ENCODE measurements at places on chromosomes 1 and 21. TPM values are rescaled to one million over a fixed set of nuclear protein-coding genes. Genes with fewer than 3 reads are reported as not detected.

TMEM51 gene
- 9.9 TPM for polyA plus RNA-seq

DNA sequence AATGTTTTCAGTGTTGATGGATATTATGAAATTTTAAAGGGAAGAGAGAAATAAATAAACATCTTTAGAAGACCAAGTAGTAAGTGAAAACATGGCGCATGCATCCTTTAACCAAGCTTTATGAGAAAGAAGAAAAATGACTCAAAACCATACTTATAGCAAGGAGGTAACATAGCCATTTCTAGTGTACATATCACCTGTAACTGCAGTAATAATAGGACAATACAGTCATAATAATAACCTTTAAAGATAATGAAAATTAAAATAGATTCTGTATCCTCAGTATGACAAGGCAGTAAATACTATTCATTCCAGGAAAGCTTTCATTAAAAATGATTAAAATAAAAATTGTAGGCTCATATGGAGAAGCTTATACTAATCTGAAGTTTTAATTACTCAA is 141.2 kb downstream of the COL24A1 start:
- no peak for DNase-seq

DNA sequence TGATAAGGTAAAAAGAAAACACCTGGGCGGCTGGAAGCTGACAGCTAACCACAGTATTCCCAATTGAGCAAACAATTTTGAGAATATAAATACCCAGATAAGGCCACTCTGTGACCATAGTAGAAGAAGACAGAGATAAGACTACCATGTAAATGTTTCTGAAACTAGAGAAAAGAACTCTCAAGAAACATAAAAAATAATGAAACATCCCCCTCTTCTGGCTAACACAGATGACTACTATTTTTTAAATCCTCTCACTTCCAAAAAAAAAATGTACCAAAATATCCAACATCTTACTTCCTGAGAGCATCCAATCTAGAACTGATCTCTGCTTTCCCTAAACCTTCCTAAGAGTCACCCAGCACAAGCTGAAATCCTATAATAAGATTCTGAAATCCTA is 125.9 kb downstream of the HFM1 start:
- no peak for DNase-seq

IL10RB gene
- 16.4 TPM for polyA plus RNA-seq

DNA sequence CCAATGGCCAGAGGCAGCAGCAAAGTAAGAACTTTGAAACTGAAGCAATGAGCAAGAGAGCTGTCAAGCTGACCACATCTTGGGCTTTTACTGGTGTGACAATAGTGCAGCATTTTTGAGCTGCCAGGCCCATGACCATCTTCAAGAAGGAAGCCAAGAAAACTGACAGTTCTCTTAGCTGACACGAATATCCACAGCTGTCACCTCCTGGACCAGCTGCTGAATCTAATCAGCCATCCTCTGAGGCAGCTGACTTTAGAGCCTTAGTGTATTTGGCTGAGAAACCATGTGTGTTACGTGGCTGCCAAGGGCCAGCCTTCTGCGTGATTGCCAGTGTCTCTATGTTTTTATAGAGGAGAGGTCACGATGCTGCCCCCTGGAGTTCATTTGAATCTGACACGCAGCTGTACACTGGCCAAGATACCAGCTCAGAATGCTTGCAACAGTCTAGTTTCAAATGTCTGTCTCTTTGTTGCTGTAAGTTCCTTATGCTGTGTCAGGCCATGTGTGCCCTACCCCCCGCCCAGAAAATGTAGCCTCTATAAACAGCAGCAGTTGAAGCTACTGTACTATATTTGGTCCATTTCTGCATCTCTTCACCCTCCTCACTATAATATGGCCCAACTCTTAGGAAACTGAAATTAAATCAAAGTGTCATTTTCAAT is 39.7 kb downstream of the PALMD start:
- peak; percentile 38 for DNase-seq

WDR64 gene
- polyA plus RNA-seq, result 0.37 TPM

DNA sequence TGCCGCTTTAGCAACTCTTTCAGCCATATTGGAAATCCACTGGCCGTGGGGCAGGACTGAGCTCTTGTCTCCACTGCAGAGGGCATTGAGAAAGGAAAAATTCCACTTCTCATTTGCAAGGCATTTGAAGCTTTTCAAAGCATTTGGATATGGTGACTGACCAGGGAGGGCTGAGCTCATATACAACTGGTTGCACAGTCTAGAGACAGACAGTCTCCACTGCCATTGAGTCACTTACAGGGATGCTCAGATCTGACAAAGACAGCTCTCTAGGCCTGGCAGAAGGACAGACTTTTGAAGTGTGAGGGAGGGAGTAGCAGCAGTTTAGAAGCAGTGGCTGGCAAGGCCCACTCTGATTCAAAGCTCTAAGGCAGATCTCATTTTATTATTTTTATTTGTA is 24.2 kb downstream of the NCF2 start:
- DNase-seq, result no peak

GRCh38 chr21:29195981-29196669 is 65.7 kb downstream of the MAP3K7CL start:
- no peak for DNase-seq

DNA sequence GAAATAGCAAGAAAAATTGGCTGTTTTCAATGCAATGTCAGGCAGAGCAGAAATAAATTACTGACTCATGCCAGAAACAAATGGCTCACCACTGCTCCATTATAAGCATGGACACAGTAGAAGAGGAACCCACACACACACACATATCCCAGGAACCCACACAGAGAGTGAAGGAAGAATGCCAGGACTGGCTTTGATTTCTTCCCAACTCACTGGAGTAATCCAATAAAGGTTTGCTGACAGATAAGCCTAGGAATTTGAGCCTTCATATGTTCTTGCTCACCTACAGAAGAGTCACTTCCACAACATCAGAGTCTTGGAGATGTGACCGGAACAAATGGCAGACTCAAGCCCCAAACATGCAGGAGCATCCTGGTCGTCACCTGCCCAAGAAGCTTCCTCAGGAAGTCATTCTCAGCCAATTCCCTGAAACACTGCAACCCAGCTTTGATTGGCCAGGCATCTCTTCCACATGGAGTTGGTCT is 2.2 kb downstream of the SH3BP5L start:
- DNase-seq, result no peak

PADI6 gene
- polyA plus RNA-seq, result not detected

- no peak for DNase-seq
These were observed at the start of gene BATF3 for GRCh38 chr1:212699625-212700222. TSS of gene BATF3 (minus strand) at chr1:212699840. CDS start at chr1:212699762, 78 bp downstream.

UTS2 gene
- not detected for polyA plus RNA-seq

ZSWIM5 gene
- 0.57 TPM for polyA plus RNA-seq

TMEM269 gene
- polyA plus RNA-seq, result 0.83 TPM

DNA sequence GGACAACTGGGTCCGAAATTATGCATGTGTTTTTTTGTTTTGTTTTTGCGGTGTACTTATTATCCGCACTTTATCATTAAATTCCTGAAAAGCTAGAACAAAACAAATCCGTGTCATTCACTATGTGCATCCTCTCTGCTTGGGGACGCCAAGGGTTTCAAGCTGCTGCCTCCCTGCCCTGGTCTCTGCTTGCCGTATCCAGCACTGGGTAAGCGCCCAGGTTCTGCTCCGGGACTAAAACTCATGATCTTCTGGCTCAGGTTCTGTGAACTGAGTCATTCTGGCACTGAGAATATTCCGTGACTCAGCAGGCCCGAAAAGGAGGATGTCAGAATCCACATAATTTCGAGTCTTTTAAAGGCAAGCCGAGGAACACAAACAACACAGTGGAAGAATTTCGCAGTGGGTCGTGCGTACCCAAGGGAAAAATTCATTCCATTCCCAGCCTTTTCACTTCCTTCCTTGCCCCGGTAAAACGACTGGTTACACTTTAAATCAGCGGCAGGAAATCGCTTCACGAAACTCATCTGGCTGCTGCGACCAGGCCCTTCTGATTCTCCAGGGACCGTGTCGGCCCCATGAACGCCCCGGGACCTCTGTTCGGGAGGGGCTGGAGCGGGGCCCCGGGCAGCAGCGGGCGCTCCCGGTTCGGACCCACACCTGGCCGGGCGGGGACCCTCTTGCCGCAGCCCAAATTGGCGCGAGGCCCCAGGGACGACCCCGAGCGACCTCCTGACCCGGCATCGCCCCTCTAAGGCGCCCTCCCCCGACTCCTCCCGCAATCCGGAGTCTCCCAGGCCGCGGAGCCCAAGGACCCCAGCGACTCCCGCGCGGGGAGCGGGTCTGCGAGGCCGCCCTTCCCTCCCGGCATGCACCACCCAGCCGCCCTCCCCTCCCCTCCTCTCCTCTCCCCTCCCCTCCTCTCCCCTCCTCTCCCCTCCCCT is 746 bp upstream of the LAMC1 start:
- peak; percentile 92 for DNase-seq

- no peak for DNase-seq
These were observed 604.6 kb downstream of the LRRIQ3 start for GRCh38 chr1:73593364-73593763.

ITGB2 gene
- polyA plus RNA-seq, result 11.2 TPM
